Small intestine (tissue), 16 donors: ENCODE measurements at places on chromosomes 16 and 17. TPM values are rescaled to one million over a fixed set of nuclear protein-coding genes. Genes with fewer than 3 reads are reported as not detected.

DNA sequence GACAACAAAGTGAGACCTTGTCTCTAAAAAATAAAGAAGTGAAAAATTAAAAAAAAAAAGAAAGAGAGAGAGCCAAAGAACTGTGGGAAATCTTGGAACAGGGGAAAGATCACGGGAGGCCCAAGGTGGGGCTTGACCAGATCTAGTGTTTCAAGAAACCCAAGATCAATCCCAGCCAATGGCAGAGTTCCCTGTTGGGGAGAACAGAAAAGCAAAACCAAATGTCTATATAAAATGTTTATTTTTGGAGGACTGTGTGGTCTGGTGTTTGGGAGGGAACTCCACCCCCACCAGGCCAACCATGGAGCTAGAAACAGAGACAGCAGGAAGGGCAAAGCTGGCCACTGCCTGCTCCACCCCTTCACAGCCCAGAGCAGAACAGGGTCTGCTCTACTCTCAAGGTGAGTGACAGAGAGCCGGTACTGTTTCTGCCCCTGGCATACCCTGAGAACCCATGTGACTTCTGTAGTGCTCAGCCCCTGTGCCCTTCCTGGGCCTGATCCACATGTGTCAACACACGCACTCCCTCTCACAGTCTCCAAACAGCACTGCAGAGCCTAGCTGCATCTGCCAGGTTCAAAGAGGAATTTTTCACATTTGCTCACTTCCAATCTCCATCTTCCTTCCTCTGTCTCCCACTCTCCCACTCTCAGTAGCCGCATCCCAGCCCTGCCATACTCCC is 3.7 kb downstream of the TMEM101 start:
- DNase-seq: no peak

- DNase-seq: no peak
These were observed 436 bp downstream of the PHB1 start for GRCh38 chr17:49414271-49414621.

DNA sequence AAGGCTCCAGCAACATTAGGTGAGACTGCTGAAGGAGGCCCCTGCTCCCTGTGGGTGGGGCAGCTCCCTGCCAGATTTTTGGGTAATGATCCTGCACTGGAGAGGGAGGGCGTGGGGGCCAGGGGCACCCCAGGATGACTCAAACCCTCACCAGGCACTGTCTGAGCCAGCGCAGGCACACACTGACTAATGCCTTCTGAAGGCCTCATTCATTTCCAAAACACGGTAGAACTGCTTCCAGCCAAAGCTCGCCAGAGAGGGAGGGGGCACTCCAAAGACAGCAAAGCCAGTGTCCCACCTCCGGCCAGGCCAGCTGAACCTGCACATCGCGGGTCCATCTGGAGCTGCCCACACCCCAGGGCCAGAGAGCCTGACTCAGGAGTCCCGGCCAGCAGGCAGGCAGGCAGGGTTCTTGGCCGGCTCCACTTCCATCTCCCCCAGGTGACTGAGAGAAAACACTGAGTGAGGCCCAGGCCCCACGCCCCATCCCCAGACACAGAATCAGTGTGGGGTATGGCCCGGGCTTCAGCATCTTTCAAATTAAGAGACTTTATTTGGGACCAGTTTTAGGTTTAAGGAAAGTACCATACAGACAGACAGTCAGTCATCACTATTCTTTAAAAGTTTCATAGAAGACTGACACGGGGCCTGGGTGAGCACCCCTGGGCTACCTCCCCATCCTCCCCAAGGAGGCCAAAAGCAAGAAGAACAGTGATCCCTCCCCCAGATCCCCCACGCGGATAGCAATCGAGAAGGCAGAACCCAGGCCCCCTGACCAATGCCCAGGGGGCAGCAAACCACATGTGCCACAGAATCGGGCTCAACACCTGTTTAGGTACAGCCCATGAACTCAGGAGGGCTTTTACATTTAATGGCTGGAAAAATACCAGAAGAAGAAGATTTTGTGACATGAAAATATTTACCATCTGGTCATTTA is 2.3 kb downstream of the PIEZO1 start:
- DNase-seq: no peak

The ADGRG1 gene
- polyA plus RNA-seq: 4.1 TPM

The WNT9B gene
- polyA plus RNA-seq: 0.01 TPM

- no peak for DNase-seq
These were observed 42.7 kb downstream of the GNAO1 start for GRCh38 chr16:56233795-56234566.

The CALB2 gene
- polyA plus RNA-seq: not detected

The TEDC2 gene
- polyA plus RNA-seq: 4.9 TPM
